NCI-H2081 (cell line): ENCODE measurements at places on chromosomes 11 and 22.
A peak's percentile ranks its signal among the peaks of the same experiment; 100 is the strongest.

DNA sequence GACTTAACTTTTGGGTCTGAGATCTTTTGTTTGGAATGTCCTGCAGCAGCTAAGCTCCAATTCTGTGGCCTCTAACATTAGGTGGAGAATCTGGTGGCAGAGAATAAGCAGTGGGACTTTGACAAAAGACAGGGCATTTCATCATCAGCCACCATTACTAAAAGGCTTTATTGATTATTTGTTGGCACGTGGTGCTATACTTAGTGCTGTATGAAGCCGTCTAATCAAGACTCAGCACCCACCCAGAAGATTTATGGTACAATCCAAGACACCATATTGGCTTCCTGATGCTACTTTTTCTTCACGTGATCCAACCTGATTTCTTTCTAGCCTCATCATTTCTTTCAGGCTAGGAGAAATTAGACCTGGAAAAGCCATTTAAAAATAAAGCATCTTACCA lies 80.7 kb upstream of the GRAMD1B start:
- DNase-seq, result no peak

- DNase-seq, result no peak
These were observed 66.8 kb downstream of the THAP12 start for GRCh38 chr11:76313913-76314740.

DNA sequence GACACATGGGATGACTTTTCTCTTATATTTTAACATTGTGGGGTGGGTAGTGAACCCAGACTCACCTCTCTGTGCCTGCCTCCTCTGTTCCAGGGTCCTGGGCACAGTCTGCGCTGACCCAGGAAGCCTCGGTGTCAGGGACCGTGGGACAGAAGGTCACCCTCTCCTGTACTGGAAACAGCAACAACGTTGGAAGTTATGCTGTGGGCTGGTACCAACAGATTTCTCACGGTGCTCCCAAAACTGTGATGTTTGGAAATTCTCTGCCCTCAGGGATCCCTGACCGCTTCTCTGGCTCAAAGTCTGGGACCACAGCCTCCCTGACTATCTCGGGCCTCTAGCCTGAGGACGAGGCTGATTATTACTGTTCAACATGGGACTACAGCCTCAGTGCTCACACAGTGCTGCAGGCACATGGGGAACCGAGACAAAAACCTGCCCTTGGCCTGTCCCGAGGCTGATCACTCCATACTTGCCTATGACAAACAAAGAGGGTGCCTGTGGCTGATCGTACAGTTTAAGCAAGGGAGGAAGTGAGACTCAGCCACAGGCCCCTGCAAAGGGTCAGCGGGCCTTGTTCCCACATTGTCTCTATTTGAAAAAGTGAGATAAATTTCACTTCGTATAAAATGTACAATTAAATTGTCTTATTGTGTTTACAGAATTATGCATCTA lies 43.7 kb upstream of the TOP3B start:
- no peak for DNase-seq

GRCh38 chr22:22955866-22956535 lies 68.4 kb downstream of the IGLL5 start:
- peak; percentile 54 for DNase-seq

DNA sequence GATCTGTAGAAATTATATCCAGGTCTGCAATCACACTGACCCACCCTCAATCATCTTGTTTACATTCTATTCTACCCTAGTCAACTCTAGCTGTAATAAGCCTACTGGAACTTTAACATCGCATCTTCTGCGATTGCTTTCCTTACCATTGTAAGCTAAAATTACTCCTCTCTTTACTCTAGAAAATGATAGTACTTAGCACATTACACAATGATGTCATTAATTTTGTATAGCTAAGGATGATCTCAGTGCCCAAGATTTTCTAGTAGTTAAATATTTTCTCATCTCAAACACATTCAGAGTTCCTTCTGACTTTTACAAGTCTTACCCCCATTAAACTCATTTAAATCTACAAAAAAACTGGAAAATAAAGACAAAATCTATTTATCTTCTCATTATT lies 39.6 kb upstream of the CTSC start:
- peak; percentile 24 for DNase-seq

- DNase-seq, result no peak
These were observed 70.3 kb downstream of the TRIM29 start for GRCh38 chr11:120067438-120068113.

GRCh38 chr11:119376197-119376847 lies 5.2 kb downstream of the USP2 start:
- peak; percentile 76 for DNase-seq

DNA sequence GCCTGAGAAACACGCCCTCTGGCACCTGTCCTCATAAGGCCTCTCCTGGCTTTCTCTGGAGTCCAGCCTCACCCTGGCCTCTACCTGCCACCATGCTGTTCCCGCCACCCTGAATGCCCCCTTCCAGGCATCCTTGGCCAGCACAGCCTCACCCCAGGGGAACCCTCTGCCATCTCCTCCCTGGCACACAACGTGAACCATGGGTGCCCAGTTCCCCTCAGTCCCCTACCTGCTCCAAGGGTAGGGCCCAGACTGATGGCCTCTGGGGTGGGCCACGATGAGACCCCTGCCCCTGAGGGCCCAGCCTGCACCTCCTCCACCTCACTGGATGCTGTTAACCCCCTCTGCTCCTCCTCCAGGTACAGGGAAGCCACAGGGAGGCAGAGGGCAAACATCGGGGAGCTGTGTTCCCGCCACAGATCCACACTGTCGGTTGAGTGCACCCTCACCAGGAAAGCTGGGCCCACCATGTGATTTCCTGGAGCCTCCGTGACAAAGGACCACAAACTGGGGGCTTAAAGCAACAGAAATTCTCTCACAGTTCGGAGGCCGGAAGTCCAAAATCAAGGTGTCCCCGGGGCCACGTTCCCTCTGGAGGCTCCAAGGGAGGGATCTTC lies 169.6 kb downstream of the BRD1 start:
- DNase-seq, result no peak

DNA sequence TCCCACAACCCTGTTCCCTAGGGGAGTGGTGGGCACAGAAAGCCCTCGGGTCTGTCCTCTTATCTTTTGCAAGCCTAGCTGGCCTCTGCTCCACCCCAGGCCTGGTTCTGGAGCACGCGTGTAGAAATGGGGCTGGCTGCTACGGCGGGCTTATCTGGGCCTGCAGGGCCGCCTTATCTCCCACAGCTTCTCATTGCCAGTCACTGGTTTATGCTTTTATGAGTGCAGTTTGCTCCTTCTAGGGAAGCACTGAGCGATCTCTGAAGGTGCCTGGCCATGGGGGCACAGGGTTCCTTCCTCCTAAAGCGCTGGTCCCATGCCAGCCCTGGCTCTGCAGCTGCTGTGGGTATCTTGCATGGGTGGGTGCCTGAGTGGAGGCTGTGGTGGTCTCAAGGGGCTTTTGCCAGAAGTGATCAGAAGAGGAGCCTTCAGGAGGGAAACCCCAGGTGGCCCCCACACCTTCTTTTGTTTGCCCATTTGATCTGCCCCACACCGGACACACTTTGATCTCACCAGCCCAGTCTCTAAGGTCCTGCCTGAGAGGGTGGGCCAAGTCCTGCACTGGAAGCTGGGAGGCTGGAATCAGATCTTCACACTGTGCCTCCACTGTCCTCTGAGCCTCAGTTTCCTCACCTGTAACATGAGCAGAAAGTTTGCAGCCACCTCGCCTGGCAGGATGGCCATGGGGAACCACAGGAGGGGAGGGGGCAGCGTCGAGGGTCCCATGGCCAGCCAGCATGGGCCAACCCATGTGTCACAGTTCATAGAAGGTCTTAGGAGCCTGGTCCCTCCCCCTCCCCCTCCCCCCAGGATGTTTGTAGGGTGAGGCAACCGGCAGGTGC lies 86.6 kb upstream of the FGF3 start:
- no peak for DNase-seq

DNA sequence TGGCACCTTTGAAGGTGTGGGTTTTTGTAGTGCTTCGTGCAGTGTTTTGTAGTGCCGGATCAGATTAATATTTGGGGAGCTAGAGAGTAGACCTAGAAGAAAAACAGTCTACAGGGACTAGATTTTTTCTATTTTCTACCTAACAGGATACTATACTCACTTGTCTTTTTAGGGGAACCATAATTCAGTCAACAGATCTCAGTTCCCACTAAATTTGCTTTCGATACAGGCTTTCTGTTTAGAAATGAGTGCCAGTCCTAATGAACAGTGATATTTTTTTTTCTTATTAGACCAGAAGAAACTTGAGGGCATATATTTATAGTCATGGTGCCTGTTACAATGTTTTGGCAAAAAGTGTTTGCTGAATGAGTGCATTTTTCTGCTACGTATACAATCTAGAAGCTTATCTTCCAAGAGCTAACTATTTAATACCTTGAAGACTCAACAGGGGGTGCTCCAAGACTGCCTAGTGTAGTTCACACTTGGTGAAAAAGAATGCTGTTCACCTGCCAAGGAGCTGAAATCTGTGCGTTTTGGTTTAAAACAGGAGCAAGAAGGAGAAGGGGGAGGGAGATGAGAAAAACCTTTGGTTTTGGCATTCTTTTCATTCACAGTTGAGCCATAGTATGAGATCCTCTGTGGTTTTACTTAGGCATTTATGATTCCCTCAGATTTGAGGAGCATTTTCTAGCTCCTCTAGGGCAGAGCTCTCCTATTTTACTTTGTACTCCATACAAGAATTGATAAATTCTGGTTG lies 44.9 kb upstream of the VSTM5 start:
- peak; percentile 53 for DNase-seq

DNA sequence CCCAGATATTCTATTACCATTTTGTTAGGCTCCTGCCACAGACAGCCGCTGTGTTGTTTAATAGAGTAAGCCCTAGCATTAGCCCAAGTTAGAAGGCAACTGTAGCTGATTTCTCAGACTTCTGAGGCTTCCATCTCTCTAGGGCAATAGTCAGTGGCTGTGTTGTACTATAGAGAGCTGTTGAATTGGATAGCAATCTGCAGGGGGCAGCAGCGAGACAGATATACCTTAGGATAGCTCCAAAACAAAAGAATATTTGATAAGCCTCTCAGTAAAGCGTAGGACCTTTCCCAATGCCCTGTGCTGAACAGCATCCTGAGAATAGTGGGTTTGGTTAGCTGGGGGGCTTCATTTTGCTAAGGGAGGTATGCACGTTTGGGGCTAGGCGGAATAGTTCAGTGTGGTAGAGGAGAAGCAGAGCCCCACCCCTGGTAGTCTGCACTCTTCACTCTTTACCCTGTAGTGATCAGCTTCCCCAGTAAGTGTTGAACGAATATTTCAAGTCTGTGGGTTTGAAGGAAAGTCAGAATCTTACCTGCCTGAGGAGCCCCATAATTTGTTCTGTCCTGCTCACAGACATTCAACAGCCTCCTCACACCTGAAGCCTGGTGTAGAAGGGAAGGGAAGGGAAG lies 515.1 kb downstream of the INSC start:
- no peak for DNase-seq

- no peak for DNase-seq
These were observed 740.8 kb downstream of the DLG2 start for GRCh38 chr11:84886344-84886743.

DNA sequence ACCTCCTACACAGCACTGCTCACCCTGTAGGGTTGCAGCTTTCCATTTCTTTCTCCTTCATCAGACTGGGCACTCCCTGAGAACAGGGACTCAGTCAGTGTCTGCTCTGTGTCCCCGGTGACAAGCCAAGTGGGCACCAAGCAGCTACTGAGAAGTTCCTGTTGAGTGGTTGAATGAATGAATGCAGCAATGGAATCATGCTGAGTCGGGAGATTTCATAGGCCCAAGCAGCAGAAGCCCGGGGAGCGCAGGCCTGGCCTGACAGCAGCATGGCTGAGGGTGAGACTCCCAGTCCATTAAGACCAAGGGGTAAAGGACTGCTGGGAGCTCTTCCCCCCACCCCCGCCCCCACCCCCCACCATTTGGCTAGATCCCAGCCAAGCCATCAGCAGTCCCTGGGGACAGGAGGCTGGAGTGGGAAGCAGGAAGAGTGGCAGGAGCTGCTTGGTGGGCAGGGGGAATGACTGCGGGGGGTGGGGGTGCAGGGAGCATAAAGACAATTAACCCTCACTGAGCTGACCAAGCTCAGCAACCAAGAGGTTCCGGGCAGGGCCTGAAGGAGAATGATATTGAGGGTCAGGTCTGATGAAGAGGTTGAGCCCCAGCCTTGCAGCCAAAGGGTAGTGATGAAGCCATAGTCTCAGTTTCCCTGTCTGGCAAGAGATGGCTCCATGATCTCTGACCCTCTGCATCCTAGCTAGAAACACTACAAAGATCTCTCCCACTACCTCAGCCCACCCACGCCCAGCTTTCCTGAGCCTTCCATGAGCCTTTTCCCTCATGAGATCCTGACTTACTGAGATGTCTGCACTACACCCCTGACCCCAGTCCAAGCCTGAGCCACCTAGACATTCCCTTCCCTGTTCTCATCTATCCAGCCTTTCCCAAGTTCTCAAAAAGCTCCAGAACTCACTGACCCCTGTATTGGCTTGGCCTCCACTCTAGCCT lies 2.8 kb downstream of the PDE2A start:
- DNase-seq, result no peak

DNA sequence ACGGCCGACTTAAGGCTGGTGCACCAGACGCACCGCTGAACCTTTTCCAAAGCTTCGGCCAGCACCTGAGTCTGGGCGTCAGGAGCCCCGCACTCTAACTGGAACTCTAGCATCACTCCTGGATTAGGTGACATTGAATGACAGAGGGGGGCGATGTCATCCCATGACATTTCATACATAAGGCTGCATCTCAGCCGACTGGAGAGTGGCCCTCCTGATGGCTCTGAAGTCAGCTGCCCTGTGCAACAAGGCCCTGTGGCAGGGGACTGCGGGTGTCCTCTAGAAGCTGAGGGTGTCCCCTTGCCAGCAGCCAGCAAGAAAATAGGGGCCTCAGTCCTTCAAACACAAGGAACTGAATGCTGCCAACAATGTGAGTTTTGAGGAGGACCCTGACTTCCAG lies 10.1 kb upstream of the FADS3 start:
- DNase-seq, result no peak

- no peak for DNase-seq
These were observed 56.2 kb upstream of the GLYAT start for GRCh38 chr11:58787903-58788302.

DNA sequence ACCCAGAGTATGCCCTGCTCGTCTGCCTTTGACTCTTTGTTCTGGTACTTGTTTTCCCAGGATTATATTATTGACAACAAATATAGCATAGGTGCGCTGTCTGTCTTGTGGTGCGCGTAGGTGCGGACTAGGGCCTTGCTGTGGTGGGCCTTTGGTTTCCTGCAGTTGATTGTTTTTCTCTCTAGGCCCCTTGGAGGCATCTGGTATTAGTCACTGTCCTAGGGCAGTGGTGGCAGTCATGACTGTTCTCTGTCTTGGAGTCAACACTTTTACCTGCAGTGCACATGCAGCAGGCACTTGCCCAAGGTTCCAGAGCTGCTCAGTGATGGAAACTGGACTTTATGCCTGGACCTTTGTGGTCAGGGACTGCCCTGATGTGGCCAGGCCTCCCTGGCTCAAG lies 18.6 kb downstream of the PPP6R2 start:
- no peak for DNase-seq

GRCh38 chr22:49936018-49936972 lies 17.9 kb downstream of the CRELD2 start:
- peak; percentile 25 for DNase-seq
